Kidney tubule cell (primary cell): ENCODE measurements at places on chromosomes 2 and 18.

GRCh38 chr2:42009657-42010580 is 37.9 kb upstream of the PKDCC start:
- no peak for DNase-seq

- no peak for DNase-seq
Observed at GRCh38 chr2:9273486-9274130, 67.0 kb downstream of the ASAP2 start.

GRCh38 chr18:74661691-74662090 is 64.0 kb downstream of the ZNF407 start:
- no peak for DNase-seq

- DNase-seq = peak; percentile 47
Observed at GRCh38 chr2:118169359-118170005, 81.2 kb downstream of the INSIG2 start.

DNA sequence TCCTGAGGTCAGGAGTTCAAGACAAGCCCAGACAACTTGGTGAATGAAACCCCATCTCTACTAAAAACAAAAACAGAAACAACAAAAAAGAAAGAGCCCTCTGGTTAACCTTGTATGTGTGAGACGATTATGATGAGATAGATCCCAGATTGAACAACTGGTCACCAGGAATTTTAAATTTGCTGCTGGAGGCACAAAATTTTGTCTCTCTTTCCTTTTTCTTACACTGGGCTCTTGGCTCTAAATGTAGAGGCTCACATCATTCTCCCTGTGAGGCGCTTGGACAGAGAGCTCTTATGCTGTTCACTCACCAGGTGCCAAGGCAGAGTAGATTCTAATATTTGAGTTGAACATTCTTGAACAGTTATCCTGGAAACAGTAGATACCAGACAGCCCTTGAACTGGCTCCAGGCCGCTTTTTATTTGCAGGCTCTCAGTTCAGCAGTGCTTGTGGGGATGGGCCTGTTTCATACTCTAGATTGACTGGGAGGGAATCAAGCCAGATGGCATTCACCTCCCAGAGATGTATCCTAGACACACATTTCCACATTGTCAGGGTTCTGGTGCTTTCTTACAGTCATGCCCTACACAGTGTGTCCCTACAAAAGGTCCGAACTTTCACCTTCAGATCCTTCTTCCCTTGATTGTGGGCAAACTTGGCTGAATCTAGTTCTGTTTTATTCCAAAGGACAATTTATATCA is 1159.6 kb downstream of the RPIA start:
- DNase-seq = no peak

DNA sequence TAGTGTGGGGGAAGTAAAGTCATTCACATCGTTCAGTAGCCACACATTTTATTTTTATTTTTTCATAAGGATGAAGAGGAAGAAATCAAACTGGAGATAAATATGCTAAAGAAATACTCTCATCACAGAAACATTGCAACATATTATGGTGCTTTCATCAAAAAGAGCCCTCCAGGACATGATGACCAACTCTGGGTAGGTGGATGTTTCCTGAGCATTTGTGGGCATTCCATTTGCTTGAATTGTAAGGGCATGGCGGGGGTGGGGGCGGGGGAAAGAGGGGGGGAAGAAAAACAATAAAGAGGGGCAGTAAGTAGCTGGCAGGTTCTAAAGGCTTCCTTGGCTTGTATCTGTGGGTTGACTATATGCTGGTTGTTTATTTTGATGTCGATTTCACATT is 126.4 kb downstream of the MAP4K4 start:
- DNase-seq = no peak

DNA sequence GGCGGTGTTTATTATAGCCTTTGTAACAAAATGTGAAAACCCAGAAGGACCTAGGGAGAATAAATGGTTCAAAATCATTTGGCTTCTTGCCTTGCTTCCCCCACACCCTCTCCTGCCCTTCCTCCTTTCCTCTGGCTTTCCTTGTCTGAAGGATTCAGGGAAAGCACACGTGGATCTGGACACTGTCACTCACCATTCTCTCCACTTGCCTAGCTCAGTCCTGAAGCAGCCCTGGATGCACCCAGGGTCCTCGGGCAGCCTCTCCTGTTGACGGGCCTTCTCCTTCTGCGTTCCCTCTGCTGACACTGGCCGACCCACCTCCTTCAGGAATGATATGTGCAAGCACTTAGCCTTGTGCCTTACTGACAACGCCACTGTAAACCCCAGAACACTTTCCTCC is 68.4 kb downstream of the FAM210A start:
- no peak for DNase-seq

- DNase-seq = no peak
Observed at GRCh38 chr2:3637311-3637675, 20.7 kb upstream of the ALLC start.

DNA sequence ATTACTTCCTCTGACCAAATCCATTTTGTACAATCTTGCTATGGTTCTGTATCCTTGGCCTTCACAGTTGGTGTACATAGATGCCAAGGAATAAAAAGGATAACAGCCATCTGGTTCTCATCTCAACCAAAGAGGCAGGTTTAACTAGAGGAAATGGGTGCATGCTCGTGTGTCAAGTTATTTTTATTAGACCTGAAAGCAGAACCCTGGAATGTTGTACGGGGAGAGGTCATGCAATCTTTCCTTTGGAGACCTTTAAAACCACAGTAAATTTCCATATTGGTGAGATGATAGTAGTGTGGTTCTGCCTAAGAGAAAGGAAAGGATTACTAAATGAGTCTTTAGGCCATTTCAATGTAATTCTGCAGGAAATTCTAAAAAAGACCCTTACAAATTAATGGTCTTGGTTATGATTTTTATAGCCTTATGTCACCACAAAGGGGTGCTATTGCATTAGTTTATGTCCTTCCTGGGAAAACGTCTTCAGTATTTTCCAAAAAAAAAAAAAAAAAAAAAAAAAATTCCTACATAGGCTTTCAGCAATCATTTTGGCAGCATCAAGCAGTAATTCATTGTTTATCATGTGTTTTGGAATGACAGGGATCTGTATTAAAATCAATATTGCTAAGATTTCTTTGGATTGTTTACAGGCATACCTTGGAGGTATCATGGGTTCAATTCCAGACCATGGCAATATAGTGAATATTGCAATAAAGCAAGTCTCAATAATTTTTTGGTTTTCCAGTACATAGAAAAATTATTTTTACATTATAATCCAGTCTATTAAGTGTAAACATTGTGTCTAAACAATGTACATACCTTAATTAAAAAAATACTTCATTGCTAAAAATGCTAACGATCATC is 270.8 kb downstream of the NYAP2 start:
- peak; percentile 42 for DNase-seq

- peak; percentile 39 for DNase-seq
Observed at GRCh38 chr2:231710799-231711676, 2.7 kb downstream of the PTMA start.

DNA sequence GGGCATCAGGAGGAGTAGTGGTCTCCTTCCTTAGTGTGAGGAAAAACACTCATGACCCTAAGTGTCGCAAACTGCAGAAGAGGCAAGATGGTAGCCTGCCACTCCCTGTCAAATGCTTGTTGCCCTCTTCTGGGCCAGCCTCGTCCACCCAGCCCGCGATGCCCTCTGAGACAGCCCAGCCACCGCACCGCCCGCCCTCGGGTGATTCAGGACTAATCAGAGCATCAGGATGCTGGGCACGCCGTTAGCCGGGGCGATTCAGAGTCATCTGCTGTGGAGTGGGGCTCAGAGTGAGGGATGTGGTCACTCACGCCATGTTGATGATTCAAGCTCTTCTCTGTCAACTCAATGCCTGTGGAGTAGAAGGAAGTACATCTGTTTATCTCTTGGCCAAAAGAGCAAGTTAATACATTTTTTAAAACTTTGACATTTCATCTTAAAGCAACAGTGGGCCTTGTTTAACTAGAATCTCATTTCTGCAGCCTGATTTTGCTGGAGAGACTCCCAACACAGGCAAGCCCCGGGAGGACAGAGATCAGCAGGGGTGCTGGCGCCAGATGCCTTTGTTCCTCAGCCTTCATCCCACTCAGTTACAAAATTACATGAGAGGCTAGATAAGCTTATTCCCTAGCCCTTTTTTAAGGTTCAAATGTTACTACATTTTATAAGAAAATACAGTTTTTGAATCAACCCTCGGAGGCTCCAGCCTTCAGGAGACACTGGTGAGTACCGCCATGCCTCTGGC is 79.0 kb downstream of the TMEM18 start:
- DNase-seq = peak; percentile 26

DNA sequence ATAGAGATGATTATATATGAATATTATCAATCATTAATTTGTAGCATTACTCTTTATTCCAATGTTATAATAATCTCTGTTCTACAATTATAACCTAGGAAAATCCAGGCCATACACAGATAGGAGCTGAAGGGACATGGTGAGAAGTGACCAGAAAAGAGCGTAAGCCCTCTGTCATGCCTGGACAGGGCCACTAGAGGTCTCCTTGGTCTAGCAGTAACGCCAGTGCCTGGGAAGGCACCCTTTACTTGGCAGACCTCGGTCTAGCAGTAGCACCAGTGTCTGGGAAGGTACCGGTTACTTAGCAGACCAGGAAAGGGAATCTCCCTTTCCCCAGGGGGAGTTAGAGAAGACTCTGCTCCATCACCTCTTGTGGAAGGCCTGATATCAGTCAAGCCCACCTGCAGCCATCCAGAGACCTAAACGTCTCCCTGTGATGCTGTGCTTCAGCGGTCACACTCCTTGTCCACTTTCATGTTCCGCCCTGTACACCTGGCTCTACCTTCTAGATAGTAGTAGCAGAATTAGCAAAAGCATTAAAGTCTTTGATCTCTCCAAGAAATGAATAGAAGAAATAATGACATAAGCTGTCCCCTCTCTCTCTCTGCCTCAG is 447.5 kb upstream of the FSIP2 start:
- DNase-seq = peak; percentile 66

GRCh38 chr2:150129921-150130575 is 357.4 kb downstream of the RND3 start:
- DNase-seq = no peak

GRCh38 chr2:161373942-161374341 is 42.2 kb upstream of the TBR1 start:
- peak; percentile 37 for DNase-seq
